NCI-H524 (cell line): ENCODE measurements at places on chromosomes 16 and 17.

GRCh38 chr16:22407486-22407885, 33.1 kb upstream of the CDR2 start:
- DNase-seq = no peak

DNA sequence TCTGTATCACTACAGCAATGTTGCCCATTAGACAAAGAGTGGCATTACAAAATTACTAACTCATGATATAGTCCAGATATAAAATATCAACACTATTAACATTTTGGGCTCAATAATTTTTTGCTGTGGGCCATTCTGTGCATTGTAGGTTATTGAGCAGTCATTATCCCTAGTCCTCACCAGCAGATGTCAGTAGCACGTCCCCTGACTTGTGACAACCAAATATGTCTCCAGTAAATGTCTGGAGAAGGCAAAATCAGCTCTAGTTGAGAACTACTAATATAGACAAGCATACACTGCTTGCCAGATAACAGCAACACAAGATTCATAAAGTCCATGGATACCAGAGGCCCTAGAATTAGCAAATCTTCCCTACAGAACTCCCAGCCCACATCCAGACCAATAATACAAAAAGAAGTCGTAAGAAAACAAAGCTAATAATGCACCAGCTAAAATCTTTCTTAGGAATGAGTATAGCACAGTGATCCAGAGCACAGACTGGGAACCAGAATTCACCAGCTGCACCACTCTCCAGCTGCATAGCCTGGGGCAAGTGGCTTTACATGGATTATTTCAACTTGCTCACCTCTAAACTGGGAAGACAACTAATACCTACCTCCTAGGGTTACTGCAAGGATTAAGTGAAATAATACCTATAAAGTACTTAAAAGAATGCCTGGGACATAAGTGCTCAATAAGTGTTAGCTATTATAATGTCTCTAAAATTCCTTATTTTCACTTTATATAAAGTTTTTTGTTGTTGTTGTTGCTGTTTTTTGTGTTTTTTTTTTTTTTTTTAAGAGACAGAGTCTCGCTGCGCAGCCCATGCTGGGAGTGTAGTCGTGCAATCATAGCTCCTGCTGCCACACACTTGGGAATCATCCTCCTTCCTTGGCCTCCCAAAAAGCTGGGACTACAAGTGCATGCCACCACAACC, 23.7 kb downstream of the HELZ start:
- DNase-seq = peak; percentile 86

DNA sequence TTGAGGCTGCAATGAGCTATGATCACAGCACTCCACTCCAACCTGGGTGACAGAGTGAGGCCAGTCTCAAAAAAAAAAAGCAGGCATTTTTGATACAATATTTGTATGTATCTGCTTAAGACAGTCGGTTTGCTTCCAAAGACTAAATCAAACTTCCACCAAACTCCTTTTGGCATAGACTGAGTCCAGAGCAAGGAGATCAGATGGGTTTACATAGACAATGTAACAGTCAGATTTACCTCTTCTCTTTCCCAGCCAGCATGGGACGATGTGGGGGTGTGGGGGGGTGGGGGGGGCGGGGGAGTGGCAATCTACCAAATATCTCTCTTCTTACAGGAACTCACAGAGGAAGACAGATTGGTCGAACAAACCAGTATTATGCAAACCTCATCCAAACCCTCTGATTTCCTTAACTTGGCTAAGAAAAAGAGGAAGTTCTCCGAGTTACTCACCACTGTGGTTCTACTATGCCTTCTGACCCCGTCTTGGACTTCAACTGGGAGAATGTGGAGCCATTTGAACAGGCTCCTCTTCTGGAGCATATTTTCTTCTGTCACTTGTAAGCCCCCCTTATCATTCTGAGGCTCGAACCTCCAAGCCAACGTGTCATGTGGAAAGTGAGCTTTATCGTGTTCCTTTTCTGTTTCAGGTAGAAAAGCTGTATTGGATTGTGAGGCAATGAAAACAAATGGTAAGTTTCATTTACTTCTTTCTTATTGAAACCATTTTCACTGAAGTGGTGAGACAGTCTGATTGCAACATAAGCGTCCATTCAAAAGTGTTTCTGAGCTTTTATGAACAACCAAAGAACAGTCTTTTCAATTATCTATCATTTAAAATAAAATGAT, at the start of gene MILR1:
MILR1 (plus strand) TSS at position 451 of the 848 bp plus-strand sequence; CDS start at position 505, 54 bp downstream.
- DNase-seq = no peak

GRCh38 chr16:65071433-65072311, 50.2 kb downstream of the CDH11 start:
- peak; percentile 14 for DNase-seq

- DNase-seq = no peak
Observed at GRCh38 chr17:80673152-80673920, 128.7 kb downstream of the RPTOR start.

DNA sequence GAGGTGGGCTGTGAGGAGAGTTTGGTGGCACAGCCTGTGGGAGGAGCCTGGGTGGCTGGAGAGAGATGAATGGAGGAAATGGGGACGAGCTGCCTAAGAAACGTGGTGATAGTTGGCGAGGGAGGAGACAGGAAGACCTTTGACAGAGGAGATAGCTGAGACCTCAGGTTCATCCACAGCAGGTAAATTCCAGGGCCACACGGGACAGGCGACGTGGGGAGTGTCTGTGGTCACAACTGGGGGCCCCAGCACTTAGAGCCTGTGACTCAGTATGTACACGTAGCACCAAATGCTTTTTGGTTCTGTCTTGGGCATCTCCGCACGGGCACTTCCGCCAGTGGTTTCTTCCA, 7.7 kb downstream of the MINK1 start:
- DNase-seq = no peak
